ENCODE measurements at places on chromosomes 5 and 9.

DNA sequence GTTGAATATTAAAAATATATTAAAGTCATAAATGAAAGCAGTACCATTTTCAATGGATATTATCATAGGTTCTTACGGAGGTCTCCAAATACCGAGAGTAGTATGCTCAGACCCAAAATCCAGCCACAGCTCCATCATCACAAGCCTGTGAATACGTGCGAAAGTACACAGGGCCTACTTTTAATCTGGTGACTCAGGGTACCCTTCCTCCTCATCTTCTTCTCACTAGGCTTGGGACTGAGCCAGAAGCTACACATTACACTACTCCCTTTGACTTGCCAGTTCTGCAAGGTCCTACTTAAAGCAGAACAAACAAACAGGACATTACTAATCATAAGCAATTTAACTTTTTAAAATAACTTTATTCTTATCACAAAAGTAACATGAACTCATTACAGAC lies 7.6 kb upstream of the RIC1 start:
- DNase-seq: no peak

GRCh38 chr5:127561254-127561653 lies 43.8 kb downstream of the PRRC1 start:
- no peak for DNase-seq

- DNase-seq: no peak
These were observed 134.0 kb downstream of the KCTD16 start for GRCh38 chr5:144304688-144305087.

- no peak for DNase-seq
These were observed 54.1 kb downstream of the ZNF608 start for GRCh38 chr5:124692324-124692723.

GRCh38 chr9:116566677-116567488 lies 120.2 kb upstream of the TRIM32 start:
- no peak for DNase-seq

DNA sequence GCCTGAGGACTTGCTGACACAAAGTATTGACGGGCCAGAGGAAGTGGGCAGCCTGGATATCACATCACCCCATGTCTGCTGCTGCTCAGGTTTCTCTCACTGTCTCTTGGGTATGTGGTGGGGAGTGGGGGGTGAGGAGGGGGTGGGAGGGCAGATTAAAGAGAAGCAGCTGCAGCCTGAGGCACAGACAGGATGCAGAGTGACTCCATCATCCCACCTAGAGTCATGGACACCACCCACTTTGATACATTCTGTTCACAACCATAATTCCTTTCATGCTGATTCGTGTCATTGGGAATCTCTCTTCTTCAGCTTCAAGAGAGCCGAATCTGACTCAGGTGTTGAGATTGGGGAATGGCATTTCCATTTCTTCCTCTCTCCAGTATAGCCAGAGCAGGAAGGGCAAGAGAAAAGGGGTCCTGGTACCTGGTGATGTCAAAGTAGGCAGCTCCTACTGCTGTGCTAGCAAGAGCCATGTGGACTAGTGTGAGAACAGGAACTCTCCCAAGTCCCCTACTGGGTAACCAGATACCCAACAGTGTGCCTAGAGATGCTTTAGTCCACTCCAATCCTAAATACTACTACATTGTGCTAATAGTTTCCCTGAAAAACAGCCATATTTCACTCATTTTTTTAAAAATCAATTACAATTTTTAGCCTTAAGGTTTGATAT lies 22.4 kb downstream of the GRAMD2B start:
- DNase-seq: no peak

GRCh38 chr9:111925784-111926183 lies 29.2 kb downstream of the UGCG start:
- no peak for DNase-seq

GRCh38 chr5:124951661-124952060 lies 205.2 kb upstream of the ZNF608 start:
- no peak for DNase-seq

DNA sequence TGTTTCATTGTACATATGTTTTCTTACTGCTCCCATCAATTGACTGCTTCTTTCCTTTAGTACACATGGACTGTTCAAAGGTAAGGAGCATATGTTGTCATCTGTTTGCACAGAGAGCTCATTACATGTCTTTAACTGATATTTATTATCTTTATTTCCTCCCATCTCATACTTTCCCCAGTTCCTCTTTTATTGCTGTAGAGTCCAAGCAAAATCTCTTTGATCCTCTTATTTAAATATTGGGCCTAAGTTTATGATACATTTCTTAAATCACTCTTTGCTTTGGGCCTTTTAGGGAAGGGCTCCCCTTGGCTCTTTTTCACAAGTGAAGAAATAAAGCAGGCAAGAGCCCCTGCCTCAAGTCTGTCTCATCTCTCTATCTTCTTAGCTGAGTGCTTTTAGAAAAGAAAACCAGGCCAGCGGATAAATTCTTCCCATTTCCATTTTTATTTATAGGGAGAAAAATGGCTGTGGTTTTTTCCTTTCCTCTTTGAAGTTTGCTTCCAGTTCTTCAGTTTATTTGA lies 152.4 kb downstream of the DOCK2 start:
- DNase-seq: no peak

GRCh38 chr5:179275941-179276837 lies 69.1 kb downstream of the ADAMTS2 start:
- no peak for DNase-seq

DNA sequence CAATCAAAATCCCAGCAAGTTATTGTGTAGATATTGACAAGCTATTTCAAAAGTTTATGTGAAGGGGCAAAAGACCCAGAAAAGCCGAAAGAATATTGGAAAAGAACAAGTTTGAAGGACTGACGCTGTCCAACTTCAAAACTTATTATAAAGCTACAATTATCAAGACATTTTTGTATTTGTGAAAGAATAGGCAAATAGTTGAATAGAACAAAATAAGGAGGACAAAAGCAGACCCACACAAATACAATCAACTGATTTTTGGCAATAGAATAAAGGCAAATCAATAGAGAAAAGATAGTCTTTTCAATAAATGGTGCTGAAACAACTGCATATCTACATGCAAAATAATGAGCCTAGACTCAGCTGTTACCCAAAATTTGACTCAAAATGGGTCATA lies 807.7 kb upstream of the CDH6 start:
- no peak for DNase-seq

DNA sequence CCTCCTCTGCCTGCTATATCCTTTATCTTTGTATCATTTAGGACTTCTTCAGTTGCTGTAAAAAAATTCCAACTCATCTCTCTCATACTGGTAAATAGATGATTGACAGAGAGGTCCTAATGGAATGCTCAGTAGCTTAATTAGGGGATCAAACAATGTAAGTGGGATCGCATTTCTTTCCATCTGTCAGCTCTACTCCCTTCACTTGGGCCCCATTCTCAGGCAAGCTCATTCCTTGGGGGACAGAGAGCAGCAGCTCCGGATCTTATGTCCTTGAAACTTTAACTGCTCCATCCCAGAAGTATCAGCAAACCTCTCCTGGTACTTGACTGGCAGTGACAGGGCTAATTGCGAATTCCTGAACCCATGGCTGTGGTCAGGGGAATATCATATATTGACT lies 146.7 kb downstream of the YTHDC2 start:
- no peak for DNase-seq

DNA sequence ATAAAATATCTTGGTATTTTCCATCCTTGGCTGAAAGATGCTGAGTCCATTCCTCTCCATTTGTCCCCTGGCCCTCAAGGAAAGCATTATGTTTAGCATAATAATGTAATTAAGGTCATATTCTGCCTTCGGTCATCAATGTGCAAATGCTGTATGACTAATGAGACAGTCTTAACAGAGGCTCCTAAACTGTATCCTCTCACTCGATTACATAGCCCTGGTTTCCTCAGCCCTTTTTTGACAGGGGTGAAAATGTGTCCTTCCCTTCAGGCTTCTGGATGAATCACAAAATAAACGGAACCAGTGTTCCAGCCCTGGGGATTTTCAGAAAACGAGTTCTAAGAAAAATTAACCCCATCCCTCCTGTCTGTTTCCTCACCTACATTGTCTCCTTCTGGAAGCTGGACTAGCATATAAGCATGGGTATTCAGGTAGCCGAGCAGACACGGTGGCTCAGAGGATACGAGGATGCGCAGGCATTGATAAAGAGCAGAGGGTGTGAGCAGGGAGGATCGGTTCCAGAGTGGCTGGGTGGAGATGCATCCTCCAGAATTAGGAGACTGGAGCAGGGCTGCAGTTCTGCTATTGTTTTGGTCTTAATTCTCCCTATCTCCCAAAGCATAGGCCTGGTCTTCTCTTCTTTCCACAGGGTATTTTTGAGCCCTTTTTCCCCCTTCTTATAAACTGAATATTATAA lies 742.9 kb downstream of the TLR4 start:
- no peak for DNase-seq

DNA sequence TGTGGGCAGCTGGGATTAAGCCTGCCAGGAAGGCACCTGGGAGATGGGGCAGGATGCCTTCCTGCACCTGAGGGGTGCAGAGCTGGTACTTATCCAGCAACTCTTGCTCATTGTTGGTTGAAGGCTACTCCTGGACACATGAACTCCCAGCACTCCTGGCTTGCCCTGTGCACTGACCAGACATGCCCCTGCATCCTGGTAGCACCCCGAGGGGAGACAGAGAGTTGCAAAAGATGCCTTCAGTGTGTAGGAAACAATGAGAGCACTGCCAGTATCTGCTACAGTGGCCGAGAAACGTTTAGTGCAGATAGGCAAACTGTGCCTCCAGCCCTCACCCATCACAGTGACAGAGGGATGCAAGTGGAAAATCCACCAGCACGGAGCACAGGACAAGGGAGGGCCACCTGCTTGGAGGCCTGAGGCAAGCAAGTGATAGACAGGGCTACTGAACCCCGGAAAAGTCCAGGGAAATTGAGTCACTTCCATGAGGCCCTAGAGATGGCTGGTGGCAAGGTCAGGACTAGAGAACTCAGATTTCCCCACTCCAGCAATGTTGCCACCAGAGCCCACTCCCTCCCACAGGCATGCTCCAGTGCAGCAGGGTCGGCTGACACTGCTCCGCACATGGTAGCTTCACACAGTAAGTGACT lies 171.1 kb downstream of the FSTL4 start:
- DNase-seq: no peak

GRCh38 chr9:82332018-82332773 lies 343.6 kb downstream of the SPATA31D1 start:
- no peak for DNase-seq

DNA sequence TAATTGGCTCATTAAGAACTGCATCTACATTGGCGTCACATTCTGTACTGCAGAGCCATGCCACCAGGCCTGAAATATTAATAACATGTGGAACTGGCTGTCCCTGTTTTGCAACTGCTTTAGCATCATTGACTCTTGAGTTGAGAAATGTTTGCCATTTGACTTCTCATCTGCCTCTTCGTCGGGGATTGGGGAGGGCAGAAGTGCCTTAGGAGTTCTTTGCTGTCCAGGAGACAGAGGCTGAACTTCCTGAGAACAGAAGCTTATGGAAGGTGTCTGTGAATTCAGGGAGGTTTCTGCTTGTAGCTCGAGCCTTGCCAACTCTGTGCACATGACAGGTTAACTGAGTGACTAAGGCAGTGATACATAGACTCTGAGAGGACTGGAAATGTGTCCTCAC lies 265.0 kb downstream of the KIF4B start:
- DNase-seq: no peak

DNA sequence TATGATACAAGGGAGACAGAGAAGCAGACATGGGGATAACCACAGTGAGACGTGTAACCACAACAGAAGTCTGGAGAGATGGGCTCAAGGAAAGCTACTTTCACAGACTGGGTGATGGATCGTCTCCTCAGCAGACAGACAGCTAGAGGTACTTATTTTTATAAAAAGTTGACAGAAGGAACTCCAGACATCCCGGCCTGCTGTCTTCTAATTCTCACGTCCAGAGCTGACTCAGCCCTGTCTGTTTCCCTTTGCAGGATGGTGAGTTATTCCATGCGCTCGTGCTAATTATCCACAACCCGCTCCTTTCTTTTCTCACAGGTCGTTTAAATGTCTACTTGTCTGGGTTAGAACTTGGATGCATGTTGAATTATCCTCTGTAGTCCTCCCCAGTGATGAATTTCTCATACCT lies 304.5 kb downstream of the CWC27 start:
- no peak for DNase-seq
